NCI-H2171 treated with DMSO at 0.1 percent for 48 hours (cell line): ENCODE measurements at places on chromosomes 13 and 19.

DNA sequence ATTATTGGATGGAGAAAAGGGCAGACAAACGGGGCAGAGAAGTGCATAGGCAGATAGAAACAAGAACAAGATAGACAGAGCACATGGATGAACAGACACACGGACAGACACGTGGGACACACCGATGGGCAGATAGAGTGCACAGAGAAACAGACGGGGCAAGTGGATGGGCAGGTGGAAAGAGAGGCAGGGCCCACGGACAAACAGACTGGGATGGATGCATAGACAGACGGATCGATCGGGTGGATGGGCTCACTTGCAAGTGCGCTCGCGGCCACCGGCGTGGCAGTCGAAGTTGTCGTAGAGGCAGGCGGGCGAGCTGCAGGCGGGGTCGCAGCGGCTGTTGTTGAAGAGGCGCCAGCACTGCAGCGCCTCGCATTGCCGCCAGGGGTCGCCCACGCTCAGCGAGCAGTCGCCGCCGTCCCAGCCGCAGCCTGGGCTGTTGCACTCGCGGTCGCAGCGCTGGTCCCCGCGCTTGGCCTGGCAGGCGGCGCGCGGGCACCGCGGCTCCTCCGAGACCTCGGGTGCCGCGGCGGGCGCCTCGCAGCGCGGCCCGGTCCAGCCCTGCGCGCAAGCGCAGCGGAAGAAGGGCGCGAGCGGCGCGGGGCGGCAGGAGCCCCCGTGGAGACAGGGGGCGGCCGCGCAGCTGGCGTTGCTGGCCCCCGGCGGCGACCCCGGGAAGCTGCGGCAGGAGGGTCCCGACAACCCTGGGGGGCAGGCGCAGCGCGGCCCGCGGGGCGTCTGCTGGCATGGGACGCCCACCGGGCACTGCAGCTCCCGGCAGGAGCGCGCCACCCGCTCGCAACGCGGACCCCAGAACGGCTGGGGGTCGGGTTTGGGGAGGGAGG, 23.3 kb downstream of the NOTCH3 start:
- peak; percentile 78 for DNase-seq

DNA sequence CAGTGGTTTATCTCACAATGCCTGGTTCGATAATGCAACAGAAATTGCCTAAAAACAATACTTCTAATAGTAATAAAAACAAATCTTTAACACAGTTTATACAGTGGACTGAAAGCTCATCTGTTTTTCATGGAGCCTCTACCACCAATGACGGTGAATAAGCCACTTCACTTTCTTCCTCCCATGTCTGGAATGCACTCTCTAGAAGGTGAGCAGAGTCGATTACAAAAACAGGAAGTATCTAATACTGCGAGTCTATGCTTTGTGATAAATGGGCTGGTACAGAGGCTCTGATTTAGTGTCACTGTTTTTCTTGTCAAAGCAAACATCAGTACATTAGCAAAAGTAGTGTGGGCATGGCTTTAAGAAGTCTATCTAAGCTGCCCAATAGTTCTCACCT, 1348.6 kb upstream of the SLC10A2 start:
- DNase-seq: no peak

- no peak for DNase-seq
Observed at GRCh38 chr13:63516124-63516523, 2100.5 kb upstream of the PCDH20 start.

- DNase-seq: peak; percentile 28
Observed at GRCh38 chr13:97058391-97058790, 64.1 kb upstream of the OXGR1 start.

DNA sequence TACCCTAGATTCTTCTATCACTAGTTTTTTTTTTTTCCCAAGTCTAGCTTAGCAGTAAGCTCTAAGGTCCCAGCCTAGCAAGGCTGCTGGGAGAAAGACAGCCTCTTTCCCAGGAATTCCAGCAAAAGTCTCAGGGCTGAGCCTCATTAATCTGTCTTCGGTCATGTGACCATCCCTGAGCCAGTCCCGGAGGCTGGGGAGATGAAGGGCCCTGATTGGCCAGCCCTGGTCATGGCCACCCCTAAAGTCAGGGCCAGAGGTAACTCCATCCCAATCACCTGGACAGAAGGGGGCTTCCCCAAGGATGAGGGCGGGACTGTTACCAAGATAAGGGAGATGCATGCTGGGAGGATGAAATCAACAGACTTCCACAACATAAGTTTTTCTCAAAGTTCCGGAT, 43.3 kb downstream of the CCNE1 start:
- DNase-seq: no peak

- DNase-seq: no peak
Observed at GRCh38 chr19:8569066-8569771, 8.0 kb downstream of the MYO1F start.

- DNase-seq: no peak
Observed at GRCh38 chr13:110289174-110289573, 17.8 kb downstream of the COL4A1 start.

- peak; percentile 39 for DNase-seq
Observed at GRCh38 chr13:44368062-44368591, 5.5 kb upstream of the SERP2 start.
